ENCODE measurements at places on chromosomes 5 and 9.

DNA sequence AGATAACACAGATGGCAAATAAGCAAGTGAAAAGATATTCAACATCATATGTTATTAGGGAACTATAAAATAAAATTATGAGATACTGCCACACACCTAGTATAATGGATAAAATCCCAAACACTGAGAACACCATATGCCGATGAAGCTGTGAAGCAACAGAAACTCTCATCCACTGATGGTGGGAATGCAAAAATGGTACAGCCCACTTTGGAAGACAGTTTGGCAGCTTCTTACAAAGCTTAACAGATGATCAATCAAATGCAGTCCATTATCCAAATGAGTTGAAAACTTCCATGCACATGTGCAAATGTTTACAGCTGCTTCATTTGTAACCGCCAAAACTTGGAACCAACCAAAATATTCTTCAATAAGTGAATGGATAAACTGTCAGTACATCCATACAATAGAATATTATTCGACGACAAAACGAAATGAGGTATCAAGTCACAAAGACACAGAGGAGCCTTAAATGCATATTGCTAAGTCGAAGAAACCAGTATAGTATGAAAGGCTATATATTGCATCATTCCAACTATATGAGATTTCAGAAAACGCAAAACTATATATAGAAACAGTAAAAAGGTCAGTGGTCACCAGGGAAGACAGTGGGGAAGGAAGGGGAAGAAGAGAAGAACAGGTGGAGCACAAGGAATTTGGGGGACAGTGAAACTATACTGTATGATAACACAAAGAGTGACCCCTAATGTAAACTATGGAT lies 14.9 kb downstream of the PFDN1 start:
- DNase-seq = no peak

- DNase-seq = no peak
Observed at GRCh38 chr5:43255704-43256103, 57.5 kb downstream of the HMGCS1 start.

DNA sequence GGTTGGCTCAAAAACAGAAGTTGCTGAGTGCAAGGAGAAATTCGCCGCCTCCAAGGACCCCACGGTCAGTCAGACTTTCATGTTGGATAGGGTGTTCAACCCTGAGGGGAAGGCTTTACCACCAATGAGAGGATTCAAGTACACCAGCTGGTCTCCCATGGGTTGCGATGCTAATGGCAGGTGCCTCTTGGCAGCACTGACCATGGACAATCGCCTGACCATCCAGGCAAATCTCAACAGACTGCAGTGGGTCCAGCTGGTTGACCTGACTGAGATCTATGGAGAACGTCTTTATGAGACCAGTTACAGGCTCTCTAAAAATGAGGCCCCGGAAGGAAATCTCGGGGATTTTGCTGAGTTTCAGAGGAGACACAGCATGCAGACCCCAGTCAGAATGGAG lies 7.7 kb downstream of the GTF3C4 start:
- DNase-seq = no peak

DNA sequence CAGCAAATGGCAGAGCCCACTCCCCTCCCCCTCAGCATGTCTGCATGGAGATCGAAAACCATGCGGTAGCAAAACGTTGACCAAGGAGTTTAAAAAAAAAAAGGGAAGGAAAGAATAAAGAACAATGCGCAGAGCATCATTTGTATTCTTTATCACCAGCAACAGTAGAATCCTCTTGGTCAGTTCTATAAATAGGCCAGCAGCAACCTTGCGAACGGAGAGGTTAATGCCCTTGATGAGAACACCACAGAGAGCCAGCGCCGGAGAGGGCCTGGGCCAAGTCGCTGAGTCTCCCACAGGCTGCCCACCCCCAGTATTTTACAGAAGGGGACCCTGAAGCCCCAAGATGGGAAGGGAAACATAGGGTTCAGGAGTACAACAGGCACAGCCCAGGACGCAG lies 22.7 kb downstream of the WHRN start:
- no peak for DNase-seq

- DNase-seq = no peak
Observed at GRCh38 chr5:127602481-127602880, 46.4 kb upstream of the CTXN3 start.

DNA sequence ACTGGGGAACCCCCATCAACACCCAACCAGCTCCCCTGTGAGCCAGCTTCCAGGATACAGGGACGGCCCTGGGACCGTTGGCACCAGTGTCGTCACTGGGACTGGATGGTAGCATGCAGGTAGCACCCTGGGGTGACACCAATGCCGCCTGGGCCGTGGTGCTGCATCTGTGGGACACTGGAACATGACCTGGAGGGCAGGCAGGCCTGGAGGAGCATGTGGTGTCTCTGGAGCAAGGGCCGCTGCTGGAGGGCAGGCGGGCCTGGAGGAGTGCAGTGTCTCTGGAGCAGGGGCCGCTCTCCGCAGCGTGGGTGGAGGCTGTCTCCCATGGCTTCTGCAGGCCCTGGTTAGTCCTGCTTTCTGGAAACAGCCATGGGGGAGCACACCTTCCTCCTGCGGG lies 13.1 kb downstream of the LPCAT1 start:
- no peak for DNase-seq

- no peak for DNase-seq
Observed at GRCh38 chr5:176732736-176733405, 77.5 kb upstream of the UNC5A start.

DNA sequence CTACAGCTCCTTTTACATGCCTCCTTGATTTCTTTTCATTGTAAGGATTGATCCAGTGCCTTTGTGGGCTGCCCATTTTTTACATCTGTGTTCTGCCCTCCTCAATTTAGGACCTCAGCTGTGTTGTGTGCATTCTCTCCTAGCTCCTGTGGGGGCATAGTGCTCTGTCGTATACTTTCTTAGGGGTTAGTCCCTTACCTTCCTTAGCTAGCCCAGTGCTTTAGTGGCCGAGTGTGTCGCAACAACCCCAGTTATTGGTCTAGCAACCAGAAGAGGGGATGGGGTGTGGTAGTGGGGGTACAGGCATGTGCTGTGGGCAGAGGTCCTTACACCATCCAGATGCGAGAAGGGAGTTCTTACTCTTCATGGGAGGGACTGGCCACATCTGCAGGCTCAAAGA lies 12.1 kb downstream of the MTRR start:
- DNase-seq = no peak

- no peak for DNase-seq
Observed at GRCh38 chr9:93572221-93572620, 4.2 kb upstream of the PHF2 start.

- no peak for DNase-seq
Observed at GRCh38 chr5:32712481-32713360, 1.6 kb downstream of the NPR3 start.
